ENCODE measurements at places on chromosomes 4 and X.

GRCh38 chrX:11470250-11470974, 177.2 kb downstream of the AMELX start:
- DNase-seq: peak; percentile 93

- peak; percentile 28 for DNase-seq
These were observed 13.0 kb upstream of the PLAC1 start for GRCh38 chrX:134671294-134671693.

DNA sequence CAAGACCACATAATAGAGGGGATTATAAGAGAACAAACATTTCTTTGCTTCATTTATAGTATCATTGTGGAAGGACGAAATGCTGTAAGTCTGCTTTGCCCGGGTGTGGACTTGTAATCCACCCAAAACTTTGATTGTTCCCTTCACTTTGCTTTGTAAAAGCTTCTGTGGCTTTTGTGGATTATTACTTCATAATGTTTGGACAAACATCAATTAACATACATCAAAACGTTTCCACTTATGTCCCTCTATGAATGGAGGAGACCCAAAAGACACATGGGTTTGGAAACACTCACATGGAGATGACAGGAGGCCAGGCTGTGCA, 415.4 kb downstream of the SPRY1 start:
- DNase-seq: no peak

GRCh38 chrX:139224953-139225665, 305.4 kb upstream of the F9 start:
- DNase-seq: no peak

DNA sequence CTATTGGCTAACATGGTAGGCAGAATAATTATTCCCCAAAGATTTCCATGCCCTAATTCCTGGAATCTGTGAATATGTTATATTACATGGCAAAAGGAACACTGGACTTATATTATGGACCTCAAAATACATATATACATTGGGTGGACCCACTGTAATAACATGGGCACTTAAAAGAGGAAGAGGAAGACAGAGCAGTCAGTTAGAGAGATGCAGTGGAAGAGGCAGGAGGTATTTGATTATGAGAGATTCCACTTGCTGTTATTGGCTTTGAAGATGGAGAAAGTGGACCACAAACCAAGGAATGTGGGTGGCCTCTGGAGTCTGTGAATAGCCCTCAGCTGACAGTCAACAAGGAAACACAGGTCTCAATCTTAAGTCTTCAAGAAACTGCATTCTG, 14.0 kb upstream of the ART3 start:
- DNase-seq: no peak

DNA sequence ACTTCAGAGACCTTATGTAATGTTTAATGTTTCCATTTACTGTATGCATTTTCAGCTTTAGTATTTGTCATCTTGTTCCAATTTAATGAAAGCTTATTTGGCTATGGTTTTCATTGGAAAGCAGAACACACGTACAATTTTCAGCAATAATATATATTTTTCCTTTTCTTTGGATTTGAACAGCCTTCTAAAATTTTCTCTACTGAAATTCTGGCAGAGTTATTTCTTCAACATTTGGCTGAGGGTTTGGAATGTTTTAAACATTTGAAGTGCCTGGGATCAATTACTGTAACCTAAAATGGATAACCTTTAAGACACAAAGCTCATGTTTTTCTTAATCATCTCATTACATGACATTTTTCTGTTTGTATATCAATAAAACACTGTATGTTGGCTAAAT, 156.9 kb downstream of the TENM3 start:
- no peak for DNase-seq

DNA sequence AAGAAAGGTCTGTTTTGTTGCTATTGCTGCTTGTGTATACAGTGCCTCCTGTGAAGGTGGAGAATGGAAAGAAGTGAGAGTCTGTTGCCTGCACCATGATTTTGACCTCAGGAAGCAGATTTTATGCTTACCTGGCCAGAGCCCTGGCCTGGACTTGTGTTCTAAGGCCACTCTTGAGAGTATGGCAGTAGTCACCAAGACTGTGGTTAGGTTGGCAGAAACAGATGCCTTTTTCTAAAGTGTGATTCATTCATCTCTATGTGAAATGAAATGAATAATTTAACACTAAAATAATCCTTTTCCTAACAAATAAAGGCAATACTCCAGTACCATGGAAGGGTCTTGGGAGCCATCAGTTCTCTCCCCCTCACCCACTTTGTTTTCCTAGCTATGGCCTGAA, 161.8 kb downstream of the DCLK2 start:
- DNase-seq: no peak

DNA sequence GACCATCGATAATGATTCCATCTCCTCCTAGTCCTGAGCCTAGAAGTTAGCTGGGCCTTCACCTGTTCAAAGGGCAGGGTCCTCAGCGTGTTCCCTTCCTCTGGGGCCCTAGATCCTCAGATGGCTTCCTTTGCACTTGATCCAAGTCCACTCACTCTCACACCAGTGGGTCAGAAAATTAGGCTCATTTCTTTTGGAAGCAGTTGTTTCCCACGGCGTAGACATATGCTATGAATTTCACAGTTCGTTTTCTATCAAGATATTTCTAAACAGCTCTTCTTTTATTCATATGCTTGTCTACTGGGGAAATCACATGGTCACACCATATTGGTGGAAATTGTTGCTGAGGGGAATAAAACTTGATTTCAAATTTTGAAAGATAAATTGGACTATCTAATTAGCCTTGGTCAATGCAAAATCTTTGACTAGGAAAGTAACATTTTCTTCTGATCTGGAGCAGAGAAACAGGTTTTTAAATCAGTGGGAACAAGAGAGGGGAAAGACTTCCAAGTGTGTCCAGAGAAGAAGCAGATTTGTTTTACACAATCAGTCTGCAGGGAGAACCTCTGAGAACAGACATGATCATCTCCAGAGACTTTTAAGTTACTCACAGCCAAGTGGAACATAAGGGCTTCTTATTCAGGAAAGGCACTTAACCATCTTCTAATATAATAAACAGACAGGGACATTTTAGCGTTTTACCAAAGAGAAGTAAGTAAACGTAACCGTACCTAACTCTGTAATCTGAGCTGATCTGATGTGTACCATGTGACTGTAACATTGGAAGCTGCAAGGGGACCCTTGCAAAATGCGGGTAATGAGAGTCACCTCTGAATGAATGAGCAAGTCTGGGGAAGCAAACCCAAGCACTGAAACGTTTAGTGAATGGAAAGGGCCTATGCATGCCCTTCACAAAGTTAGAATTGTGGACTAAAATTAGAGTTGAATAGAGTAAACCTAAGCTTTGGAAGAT, 455.7 kb upstream of the FAT1 start:
- DNase-seq: no peak

- peak; percentile 19 for DNase-seq
These were observed 81.9 kb downstream of the STK32B start for GRCh38 chr4:5133201-5133600.

- no peak for DNase-seq
These were observed 173.4 kb downstream of the SCFD2 start for GRCh38 chr4:53192496-53192895.

DNA sequence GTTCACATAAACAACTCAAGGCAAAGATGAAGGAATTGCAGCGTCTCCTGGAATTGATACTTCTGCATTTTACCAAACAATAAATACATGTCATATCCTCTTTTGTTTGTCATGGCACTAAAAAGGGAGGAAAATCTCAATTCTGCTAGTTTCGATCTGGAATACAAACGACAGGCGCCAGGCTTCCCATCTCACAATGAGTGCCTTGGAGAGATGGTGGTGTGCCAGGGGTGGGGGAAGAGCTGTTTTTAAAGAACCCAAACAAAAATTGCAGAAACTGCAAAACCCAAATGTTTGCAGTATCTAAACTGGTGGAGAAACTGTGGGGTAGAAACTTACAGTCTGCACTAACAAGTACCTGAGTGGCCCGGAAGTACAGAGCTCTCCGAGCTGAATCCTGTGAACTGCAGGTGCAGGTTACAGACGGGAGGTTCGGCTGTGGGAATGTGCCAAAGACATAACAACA, 53.0 kb upstream of the KLF3 start:
- no peak for DNase-seq

DNA sequence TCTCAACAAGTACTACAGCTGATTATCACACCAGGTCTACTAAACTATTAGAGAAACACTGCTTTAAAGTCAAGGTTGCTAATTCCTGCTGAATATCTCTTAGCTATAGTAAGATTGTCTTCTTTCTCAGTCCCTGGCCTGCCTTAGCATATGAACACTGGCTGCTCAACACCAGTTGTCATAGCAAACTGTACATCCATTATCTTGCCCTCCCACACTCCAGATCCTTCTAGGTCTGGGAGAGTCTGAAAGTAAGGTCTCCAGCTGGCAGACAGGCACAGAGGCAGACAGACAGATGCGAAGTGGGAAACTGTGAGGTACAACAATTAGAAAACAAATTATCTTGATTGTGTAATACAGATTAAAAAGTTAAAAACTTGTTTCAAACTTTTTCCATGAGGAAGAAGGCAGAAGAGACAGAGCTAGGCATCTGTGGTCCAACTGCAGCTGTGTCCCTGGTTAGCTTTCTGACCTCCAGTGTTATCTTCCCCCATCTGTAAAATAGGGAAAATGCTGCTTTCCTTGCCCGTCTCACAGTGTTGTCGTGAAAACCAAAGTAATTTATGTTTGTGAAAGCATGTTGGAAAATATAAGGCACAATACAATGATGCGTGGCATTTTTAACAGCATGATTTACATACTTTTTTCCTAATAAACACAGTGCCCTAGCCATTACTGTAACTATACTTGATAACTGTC, 133.8 kb downstream of the KLHL13 start:
- DNase-seq: no peak

GRCh38 chrX:37361596-37361995, 12.4 kb downstream of the PRRG1 start:
- peak; percentile 40 for DNase-seq

- peak; percentile 30 for DNase-seq
These were observed 999 bp upstream of the CTBP1 start for GRCh38 chr4:1249731-1250526.

DNA sequence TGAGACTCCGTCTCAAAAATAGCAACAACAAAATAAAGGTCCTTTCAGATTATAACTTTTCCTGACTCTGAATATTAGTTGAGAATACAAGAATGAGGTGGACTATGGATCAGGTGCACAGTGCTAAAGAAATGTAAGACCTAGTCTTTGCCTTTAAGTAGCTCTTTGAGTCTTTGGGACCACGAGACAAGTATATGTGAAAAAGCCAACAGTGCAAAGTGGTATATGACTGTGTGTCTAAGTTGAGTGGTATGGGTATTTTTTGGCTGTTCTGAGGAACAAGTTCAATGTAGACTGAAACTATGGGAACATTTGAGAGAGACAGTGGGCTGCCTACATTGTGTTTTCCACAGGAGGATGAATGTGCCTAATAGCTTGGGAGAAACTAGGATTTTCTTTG, 2.8 kb downstream of the GAB1 start:
- DNase-seq: no peak

DNA sequence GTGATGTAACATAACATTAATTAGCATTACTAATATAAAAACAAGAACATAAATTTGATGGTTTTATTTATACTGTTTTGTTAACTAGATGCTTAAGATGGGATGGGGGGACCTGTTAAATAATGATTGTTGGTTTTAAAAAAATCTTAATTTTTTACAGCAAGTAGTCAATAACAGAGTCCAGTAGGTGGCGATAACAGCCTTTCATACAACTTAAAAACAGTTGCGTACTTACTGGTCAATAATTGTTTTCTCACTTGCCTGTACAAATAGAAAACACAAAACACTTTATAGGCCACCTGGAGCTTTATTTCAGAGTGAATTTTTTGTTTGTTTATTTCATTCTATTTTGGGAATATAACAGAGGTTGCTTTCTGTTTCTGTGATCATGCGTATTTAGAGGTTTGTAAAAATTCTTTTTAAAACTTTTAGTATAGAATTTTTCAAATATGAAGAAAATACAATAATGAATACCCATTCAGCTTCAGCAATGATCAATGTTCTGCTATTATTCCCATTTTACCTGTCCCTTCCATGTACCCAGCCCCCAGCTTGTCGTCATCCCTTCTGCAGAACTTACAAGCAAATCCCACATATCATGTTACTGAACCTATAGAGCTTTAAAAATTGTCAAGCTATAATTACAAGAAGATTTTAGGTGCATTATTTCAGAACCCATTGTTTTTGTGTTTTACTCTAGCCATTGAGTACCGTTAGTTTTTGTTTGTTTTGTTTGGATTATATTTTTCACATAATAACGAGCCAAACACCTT, 97.1 kb downstream of the MRPL1 start:
- DNase-seq: peak; percentile 54

GRCh38 chr4:47643845-47644244, 158.8 kb downstream of the ATP10D start:
- no peak for DNase-seq

- DNase-seq: no peak
These were observed 64.2 kb upstream of the SYTL5 start for GRCh38 chrX:37942170-37942569.

GRCh38 chrX:21735038-21735767, 22.7 kb downstream of the SMPX start:
- peak; percentile 46 for DNase-seq

DNA sequence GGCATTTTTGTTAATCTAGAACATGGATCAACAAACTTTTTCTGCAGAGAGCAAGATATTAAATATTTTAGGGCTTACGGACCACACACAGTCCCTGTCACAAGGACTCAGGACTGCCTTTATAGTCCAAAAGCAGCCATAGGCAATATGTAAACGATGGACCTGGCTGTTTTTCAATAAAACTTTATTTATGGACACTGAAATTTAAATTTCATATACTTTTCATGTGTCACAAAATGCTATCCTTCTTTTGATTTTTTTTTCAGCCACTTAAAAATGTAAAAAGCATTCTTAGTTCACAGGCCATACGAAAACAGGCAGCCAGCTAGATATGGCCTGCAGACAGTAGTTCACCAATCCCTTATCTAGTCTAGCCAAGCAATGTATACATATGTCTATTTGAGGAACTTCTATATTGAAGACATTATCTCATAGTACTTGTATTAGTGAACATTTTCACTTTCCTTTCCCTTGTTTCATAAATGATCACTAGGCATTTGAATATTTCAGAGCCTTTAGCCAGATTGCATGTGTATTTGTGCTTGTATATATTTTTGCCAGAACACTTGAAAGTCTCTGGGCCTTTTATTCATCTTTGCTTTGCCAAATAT, 350.9 kb downstream of the RPA4 start:
- no peak for DNase-seq

DNA sequence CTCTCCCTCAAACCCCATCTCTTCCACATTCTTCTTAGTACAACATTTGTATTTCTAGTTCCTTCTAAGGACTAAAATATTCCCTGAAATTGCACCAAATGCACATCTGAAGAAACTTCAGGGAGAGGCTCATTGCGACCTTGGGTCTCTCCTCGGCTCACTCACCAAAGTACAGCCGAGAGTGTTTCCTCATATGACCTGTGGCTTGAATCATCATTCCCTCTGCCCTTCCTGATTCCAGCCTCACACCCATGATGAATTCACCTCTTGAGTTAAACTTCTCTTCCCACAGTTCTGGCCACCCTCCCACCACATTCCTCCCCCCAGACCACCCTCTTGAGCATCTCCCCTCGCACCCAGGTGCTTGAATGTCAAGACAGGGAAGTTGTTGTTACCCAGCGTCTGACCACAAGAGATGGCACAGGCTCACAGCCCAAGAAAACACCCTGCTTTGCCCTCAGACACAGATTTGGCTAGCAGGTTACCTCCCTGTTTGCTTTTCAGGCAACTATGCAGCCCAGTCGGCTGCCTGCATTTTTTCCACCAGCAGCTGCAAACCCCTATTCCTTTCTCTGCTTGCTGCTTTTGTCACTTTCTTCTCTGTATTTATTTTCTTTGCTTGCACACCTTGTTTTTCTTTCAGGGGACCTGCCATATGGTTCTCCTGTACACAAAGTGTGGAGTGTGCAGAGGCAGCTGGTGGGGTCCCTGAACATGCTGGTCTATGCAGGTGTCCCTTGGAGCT, 214.8 kb downstream of the SPATA18 start:
- no peak for DNase-seq

Measured in EH (cell line).